ENCODE measurements at places on chromosomes 11 and 22. TPM values are rescaled to one million over a fixed set of nuclear protein-coding genes. Genes with fewer than 3 reads are reported as not detected.
A peak's percentile ranks its signal among the peaks of the same experiment; 100 is the strongest.

- DNase-seq, result no peak
These were observed 16.9 kb downstream of the TSPAN4 start for GRCh38 chr11:859394-860131.

The LRRC75B gene
- total RNA-seq, result 5.6 TPM

DNA sequence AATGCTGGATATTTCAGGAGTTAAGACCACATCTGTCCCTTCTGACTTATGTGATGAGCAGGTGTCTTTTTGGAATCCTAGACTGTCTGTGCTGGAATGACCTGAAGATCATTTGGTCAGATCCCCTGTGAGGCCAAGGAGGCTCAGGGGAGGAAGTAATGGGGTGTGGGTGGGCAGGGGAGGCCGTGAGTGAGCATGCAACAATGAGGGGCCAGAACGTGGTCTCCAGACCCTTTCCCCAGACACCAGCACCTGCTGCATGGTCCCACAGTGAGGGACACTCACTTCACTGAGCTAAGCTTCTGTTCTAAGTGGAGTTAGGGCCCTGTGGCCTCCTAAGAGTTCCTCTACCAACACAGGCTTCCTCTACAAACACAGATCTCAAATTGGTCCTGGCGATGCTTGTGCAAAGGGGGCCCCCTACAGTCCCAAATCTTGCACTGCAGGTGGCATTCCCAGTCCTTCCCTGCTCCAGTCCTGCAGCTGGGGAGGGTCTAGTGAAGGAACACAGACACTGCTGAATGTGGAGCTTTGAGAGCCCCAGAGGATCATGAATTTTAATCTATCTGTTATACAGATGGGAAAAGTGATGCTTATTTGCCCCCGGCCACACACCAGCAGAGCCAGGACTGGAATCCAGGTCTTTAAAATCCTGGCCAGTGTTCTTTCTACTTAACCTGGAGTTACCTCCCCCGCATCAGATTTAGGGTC, 7.4 kb downstream of the USP2 start:
- DNase-seq, result no peak

- DNase-seq, result peak; percentile 54
These were observed 30.7 kb downstream of the ST3GAL4 start for GRCh38 chr11:126385991-126386728.

DNA sequence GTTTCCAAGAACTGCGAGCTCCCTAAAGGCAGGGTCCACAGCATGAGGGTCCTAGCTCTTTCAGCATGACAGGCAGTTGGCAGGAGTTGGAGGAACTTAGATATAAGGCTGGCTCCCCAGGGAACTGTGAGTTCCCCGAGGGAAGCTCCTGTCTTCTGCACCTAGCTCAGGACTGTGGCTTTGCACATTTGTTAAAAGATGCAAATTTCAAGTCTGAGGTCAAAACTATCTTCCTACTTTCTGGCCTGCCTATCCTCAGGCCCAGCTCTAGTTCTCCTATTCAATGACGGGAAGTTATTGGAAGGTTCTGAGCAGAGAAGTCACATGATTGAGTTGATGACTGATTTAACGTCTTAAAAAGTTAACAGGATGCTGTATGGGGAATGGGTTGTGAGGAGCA, 11.7 kb upstream of the UCP3 start:
- no peak for DNase-seq

- DNase-seq, result no peak
These were observed 5.0 kb downstream of the SIGIRR start for GRCh38 chr11:409600-410483.

GRCh38 chr11:10653946-10654810, 39.4 kb downstream of the IRAG1 start:
- no peak for DNase-seq

The LIF gene
- total RNA-seq, result 21.5 TPM

DNA sequence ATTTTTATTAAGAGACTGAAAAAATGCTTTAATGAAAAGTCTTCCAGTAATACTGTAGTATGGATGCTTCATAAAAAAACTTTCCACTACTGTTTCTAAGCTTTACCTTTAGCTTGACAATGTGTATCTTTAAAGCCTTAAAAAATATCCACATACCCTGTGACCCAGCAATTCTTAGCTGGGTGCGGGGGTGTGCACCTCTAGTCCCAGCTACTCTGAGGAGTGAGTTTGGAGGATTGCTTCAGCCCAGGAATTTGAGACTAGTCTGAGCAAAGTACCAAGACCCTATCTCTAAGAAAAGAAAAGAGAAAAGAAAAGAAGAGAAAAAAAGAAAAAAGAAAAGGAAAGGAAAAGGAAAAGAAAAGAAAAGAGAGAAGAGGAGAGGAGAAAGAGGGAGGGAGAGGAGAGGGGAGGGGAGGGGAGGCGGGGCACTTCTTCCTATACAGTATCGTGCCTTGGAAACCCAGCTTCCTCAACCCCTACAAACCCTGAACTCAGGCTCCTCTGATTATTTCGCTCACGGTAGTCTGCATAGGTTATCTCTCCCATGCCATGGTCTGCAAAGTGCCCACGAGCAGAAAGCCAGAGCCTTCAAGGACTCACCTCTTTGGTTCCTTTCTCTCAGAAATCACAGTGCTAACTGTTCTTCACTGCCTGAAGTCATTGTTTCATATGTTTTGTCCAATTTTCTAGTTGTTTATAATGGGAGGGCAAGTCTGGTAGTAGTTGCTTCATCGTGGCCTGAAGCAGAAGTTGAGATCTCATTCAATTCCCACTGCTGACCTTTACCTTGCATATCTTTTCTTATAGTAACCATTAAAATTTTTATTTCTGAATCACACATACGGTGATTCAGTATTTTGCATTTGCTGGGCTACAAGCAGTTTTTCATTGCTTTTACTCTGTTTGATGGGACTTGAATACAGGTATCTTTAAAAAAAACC, 82.2 kb downstream of the FAM83F start:
- DNase-seq, result no peak

The NOX4 gene
- total RNA-seq, result 102 TPM

Data from chondrocyte (in vitro differentiated cells).